ENCODE measurements at places on chromosomes 6 and 20.

DNA sequence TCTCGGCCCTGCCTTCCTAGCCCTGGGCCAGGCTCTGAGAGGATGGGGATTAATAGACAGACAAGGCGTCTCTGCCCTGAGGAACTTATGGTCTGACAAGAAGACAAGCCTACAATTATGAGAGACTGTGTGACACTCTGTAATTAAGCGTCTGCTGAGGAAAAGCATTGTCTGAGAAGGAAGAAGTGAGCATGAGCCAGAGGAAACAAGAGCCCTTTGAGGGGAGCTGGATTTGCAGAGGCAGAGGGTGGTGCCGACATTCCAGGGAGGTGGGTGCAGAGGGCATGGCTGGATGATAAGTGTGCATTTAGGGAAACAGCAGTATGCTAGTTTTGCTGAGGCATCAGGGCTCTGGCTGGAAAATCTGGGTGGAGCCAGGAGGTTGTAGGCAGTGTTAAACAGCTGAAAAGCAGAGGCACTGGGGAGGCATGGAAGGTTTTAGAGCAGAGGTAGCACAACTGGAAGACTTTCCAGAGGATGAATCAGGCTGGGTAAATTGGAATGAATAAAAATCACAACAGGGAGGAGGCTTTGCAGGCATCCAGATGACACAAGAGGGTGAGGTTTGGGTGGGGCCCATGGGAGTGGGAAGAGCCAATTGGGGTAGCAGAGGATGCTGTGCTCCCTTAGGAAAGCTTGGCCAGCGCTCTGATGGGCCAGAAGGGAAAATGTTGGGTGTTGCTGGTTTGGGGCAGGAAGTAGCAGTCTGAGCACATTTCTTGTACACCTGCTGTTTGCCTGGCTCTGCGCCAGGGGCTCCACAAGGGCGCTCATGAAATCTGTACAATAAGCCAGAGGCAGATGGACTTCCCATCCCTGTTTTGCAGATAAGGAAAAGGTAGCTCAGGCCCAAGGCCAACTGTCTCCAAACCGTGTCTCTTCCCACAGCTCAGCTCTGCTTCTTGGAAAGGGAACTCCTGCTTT is 74.0 kb upstream of the MYL9 start:
- DNase-seq, result peak; percentile 71

- no peak for DNase-seq
Measured at GRCh38 chr6:125802383-125802782, 11.6 kb downstream of the NCOA7 start.

GRCh38 chr6:89132057-89132456 is 13.8 kb upstream of the PM20D2 start:
- no peak for DNase-seq

- peak; percentile 36 for DNase-seq
Measured at GRCh38 chr20:21516861-21517565, 3.1 kb upstream of the NKX2-2 start.

DNA sequence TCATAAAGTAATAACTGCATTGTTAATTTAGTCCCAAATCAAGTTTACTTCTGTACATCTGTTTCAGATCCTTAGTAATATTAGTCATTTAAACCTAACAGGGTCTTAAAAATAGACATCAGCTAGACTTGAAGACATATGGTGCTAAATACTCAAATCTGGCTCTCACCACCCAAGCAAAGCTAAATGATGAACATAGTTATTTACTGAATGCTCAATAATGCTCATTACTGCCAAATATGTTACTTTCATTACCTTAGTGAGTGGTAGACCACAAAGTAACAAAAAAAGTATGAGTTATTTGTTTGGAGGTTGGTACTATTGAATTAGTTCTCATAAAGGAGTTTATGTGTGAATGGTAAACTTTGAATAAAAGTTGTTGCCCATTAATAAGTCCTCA is 502.1 kb downstream of the PKHD1 start:
- DNase-seq, result no peak

GRCh38 chr6:93794166-93794565 is 374.8 kb upstream of the EPHA7 start:
- DNase-seq, result no peak

DNA sequence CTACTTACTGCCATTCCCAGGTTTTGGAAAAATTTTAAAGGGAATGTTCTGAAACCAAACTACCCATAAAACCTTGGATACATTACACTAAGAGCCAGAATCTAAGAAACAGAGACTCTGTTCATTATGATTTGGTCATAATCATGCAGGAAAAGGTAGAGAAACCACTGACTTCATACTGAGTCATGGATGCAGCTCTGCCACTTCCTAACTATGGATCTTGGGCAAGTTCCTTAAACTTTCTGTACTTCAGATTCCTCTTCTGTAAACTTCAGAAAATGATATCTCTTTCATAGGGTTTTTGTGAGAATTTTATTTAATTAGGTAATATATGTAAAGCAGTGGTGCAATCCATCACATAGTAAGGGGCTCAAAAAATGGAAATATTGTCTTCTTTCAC is 20.0 kb downstream of the PLA2G7 start:
- DNase-seq, result no peak

DNA sequence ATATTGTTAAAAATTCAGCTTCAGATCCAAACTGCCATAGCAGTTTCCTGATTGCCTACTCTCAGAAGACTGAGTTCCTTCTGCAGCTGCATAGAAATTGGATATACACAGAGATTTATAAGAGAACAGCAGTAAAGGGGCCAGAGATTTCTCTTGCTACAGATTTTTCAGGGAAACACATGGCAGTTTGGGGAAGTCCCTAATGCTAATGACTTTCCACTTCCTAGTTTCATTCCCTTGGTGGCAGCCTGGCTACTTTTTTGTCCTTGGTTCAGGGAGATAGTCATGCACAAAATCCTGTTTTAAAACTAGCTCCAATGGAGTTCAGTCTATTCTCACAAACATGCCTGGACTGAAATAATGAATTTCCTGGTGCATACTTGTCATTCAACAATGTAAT is 125.3 kb upstream of the PLCB4 start:
- no peak for DNase-seq

- no peak for DNase-seq
Measured at GRCh38 chr6:145845557-145845956, 31.0 kb upstream of the FBXO30 start.

DNA sequence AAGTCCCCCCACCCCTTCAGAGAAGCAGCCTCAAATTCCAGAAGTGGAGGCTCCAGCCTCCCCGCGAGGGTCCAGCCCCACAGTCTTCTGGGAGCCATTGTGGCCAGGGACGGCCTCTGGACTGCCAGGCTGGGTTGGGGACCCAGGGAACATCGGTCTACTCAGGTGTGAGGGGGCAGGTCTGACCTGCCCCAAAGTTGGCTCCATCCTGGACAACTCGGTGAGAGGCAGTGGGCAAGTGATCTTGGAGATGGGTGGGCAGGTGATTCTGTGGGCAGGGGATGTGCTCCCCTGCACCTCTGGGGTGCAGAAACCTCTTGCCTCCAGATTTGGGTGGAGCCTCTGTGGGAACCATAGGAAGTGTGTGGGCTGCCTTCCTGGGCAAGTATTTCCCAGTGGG is 12.2 kb upstream of the SLC22A7 start:
- DNase-seq, result no peak

GRCh38 chr6:87350516-87350915 is 5.9 kb downstream of the C6orf163 start:
- DNase-seq, result no peak

DNA sequence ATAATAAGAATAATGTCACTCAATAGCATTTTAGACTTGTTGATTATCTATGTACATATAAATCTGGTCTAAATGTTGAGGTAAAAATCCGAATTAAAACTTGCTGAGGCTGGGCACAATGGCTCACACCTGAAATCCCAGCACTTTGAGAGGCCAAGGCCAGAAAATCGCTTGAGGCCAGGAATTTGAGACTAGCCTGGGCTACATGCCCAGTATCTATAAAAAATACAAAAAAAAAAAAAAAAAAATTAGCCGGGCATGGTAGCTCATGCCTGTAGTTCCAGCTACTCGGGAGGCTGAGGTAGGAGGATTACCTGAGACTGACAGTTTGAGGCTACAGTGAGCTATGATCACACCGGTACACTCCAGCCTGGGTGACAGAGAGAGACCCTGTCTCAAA is 34.2 kb upstream of the SUPT3H start:
- no peak for DNase-seq

DNA sequence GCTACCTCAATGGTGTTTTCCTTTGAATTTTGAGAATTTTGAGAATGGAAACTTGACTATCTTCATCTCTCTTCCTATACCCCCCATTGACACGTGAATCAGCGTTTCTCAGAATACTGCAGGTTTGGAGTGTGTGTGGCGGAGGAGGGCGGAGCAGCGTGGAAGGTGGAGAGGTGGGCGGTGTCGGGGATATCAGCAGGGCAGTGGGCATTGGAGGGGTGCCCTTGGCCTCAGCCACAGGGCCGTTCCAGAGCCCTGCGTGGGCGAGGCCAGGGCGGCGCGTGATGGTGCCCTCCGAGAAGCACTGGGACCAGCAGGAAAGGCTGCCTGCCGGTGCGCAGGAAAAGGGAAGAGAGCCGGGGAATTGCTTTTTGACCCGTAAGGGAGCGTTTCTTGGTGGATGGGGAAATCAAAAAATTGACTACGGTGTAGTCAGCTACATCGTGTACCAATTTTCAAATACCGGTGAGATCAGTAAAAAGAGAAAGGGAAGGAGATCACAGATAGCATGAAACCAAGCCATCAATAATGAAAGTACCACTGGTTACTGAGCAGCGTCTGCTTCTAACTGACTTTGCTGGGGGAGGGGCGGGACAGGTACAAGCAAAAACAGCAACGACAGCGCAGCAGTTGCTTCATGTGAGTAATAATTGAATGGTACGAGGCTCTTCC is 82.7 kb upstream of the DUSP22 start:
- DNase-seq, result peak; percentile 88

DNA sequence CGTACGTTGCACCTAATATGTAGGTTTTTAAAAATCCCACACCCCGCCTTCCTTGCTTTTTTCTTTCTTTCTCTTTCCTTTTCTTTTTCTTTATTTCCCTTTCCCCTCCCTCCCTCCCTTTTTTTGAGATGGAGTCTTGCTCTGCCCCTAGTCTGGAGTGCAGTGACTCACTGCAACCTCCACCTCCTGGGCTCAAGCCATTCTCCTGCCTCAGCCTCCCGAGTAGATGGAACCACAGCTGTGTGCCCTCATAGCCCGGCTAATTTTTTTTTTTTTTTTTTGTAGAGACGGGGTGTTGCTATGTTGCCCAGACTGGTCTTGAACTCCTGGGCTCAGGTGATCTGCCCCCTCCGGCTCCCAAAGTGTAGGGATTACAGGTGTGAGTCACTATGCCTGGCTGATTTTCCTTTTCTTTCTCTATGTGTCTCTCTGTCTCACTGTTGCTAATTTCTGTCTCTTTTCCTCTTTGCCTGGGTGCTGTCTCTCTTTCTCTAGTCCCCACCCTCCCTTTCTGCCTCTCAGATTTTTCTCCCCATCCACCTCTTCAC is 61.2 kb downstream of the SRC start:
- DNase-seq, result no peak

DNA sequence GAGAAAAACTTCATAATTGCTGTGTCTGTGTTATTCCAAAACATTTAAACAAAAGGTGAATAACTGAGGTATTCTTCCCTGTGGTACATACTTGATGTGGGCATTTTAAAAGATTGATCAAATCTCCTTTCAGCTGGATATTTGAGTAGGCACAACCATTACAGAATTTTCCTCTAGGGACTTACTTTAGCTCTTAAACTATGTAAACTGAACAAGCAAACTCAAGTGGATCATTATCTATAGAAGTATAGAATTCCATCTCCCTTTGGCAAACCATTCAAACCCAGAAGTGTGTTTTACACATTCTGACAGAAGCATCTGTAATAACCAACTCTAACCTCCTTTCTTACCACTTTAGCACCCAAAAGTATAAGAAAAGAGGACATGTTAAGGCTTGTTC is 241.4 kb downstream of the ESR1 start:
- DNase-seq, result no peak

GRCh38 chr6:96089173-96089572 is 73.4 kb downstream of the FUT9 start:
- no peak for DNase-seq

GRCh38 chr6:36284359-36284758 is 14.5 kb downstream of the PNPLA1 start:
- DNase-seq, result no peak

- peak; percentile 91 for DNase-seq
Measured at GRCh38 chr6:36962874-36963273, 8.3 kb downstream of the PI16 start.

DNA sequence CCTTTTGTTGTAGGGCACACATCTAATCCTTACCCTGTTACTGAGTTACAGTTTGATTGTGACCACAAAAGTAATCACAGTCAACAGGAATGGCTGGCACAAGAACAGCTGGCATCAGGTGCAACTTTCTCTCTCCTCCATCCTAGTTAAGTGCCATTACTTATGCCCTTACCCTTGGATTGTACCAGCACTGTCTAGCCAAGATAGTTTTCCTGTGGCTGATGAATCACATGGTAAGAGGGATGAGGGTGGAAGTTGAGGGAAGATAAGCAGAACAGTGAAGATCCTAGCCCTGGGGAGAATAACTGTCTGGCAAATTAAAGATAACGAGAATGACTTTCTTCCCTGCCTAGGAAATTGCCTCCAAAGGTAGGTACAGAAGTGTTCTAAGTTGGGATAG is 42.0 kb downstream of the RNF217 start:
- DNase-seq, result no peak

GRCh38 chr6:6842291-6842690 is 253.8 kb downstream of the LY86 start:
- no peak for DNase-seq

DNA sequence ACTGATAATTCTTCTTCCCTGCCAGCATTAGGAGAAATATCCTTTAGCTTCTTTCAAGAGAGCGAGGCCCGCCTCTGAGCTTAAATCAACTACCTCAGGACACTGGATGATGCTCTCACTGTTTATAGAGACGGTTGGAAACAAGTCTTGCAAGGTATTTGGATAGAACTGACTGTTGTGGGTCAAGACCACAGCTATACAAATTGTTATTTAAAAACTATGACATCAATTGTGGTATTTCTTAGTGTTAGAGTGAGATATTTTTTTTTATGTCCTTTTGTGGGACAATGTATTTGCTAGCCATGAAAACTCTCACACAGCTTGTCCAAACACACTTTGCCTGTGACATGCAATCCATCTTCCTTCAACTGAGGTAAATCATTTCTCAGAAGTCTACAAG is 136.3 kb upstream of the PHACTR1 start:
- DNase-seq, result no peak

GRCh38 chr20:36214684-36215256 is 21.5 kb upstream of the AAR2 start:
- peak; percentile 69 for DNase-seq

- no peak for DNase-seq
Measured at GRCh38 chr20:22511943-22512910, 72.1 kb downstream of the FOXA2 start.

GRCh38 chr6:169583886-169584541 is 117.8 kb downstream of the WDR27 start:
- DNase-seq, result no peak

DNA sequence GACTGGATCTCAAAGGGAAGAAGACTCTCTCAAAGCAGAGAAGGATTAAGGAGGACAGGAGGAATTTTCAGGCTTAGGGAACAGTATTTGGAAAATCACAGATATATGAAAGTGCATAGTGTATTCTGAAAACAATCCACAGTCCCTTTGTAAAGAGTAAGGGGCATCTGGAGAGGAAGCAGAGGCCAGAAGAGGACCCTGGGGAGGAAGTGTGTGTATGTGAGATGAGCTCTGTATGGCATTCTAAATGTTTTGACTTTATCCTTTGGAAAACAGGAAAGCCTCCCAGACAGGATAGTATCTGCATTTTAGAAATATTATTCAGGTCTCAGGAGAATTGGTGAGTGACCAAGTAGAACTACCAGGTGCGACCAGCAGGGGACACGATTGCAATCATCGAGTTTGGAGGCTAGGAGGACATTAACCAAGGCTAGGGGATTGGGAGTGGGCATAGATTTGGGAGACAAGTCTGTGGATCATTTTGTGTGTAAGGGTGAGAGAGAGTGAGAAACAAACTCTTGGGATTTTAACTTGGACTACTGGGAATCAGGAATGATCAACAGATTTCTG is 38.3 kb upstream of the FAM184A start:
- DNase-seq, result no peak
